ENCODE measurements at places on chromosomes 7 and 10.

DNA sequence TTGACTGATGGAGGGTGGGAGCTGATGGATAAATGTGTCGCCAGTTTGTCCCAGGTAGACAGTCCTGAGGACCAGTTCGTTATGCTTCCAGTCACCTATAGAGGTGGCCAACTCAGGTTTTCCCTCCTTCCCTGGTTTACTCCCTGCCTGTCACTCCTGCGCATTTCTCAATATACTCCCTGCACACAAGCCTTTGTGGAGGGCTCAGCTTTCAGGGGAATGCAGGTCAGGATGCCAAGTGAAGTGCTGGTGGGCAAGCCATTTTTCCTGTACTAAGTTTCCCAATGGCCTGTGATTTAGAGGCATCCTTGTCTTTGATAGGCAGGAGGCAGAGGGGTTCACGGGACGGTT is 473.5 kb upstream of the ZMIZ1 start:
- no peak for DNase-seq

DNA sequence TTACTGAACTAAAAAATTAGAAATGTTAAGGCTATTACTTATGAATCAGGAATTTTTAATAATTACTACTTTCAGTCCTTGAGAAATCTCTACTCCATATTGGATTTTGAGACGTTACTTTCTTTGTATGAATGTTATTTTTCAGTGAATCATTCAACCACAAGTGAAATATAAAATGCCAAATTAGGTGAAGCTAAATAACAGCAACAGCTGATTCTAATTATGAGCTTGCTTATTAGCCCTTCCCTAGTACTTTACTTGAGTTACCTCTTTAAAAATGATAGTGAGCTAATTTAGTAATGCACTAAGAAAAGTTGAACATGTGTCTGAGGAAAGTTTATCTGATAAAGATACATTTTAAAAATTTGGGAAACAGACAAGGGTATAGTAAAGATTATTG is 51.4 kb downstream of the PCGF5 start:
- no peak for DNase-seq

DNA sequence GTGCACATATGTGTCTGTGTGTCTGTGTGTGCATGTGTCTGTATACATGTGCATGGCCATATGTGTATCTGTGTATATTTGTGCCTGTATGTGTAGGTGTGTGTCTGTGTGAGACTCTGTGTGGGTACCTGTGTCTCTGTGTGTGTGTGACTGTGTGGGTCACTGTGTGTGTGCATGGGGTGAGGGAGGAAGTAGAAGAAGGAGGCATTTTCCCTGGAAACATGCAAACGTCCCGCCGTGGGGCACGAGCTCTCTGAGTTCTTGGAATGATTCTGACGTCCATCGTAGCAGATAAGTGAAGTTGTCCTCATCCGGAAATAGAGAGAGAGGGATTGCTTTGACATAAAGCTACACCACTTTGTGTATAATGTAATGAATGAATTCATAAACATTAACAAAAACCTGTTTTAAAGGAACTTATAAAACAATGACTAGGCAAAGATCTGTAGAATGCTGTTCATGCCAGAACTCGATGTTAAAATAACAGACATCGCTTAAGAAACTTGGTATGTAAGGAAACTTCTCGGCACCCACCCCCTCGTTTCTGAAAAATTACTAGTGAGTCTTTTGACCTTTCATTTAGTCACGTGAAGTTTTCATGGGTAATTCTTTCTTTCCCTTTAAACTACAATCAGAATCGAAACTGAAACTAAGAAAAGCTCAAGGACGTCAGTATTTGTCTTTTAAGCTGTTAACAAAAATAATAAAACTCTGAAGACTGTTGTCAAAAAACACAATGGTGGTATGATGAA is 43.6 kb upstream of the KLF6 start:
- no peak for DNase-seq

DNA sequence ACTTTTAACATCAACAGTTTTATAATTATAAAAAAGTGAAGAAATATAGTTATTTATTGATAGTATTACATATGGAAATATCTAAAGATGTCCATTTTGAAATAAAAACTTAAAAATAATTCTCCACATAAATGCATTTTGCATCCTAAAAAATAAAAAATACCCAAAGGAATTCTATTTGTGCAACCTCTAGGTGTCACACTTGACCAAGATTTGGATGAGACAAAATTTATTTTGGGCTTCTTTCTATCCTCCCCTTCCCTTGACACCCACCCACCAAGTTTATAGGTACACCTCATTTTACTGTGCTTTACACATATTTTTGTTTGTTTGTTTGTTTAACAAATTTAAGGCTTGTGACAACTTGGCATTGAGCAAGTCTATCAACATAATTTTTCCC is 3.3 kb upstream of the THSD7A start:
- no peak for DNase-seq

GRCh38 chr7:24323961-24324480 is 40.0 kb downstream of the NPY start:
- no peak for DNase-seq

DNA sequence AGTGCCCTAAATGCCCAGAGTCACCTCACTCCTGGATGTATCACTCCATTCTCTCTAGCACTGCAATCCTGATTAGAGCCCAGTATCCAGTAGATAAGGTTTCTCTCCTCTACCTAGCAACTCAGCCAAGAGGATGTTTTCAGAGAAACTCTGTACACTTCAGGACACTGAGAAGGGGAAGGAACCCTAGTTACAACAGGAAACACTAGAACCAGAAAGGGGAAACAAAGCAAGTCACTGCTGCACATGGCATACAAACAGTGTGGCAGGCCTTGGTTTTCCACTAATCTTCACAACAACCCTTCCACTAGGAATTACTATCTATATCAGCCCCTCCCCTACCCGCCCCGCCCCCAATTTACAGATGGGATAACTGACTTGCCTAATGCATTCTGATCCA is 1.6 kb downstream of the FAM204A start:
- DNase-seq: no peak

DNA sequence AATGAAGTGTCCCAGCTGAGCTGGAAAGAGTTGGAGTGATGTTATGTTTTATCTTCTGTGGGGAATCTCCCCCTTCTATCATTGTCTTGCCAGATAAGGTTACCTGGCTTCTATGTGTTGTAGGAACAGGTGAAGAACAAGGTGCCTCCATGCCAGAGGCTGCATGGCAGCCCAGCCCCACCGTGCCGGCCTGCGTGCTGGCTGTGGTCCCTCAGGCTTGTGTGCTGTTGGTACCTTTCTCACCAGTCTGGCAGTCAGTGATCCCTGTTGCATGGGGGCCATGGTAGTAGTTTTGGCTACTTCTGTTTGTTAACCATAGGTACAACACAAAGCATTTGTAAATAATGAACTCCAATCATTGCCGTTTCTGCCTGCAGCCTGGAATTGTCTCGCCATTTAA is 37.9 kb downstream of the CCM2 start:
- DNase-seq: no peak

DNA sequence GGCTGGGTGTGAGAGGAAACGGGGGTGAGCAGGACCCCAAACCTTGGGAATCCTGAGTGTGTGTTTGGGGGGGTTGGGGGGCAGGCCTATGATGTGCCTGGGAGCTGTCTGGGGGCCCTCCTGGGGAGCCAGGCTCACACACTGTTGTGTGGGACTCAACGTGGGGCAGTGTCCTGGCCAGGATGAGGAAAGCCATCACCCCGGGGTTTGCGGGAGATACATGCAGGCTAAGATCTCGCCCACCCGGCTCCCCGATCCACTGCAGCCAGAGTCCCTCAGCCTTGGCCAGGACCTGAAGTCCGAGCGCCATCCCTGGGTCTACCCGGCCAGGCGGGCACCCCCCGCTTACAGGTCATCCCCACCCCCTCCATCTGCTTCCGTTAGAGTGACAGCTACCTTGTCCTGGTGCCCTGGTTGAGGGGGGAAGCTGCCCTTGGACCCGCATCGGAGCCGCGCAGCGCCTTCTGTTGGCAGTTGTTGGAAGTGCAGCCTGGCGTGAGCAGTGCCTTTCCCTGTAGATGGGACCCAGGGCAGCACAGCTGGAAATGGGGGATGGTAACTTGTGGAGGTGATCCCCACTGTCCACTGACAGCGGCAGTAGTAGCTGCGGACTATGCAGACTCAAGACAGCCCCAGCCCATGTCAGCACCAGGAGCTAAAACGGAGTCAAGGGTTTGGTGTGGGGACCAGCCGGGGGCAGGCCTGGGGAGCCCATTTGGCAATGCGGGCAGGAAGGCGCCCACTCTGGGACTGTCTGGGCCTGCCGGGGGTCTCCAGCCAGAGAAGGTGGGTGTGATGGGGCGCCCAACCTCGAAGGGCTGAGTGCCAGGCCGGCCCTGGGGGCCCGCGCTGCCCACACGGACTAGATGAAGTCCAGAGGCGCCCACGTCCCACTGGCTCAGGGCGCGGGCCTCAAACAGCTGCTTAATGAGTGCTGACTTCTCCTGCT is 885.6 kb upstream of the ZNF722 start:
- no peak for DNase-seq

DNA sequence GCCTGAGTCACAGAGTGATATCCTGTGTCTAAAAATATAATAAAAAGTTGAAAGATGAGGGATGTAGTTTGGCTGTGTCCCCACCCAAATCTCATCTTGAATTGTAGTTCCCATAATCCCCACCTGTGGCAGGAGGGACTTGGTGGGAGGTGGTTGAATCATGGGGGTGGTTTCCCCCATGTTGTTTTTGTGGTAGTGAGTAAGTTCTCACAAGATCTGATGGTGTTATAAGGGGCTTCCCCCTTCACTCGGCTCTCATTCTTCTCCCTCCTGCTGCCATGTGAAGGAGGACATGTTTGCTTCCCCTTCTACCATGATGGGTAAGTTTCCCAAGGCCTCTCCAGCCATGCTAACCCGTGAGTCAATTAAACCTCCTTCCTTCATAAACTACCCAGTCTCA is 25.1 kb upstream of the UBE3C start:
- no peak for DNase-seq

DNA sequence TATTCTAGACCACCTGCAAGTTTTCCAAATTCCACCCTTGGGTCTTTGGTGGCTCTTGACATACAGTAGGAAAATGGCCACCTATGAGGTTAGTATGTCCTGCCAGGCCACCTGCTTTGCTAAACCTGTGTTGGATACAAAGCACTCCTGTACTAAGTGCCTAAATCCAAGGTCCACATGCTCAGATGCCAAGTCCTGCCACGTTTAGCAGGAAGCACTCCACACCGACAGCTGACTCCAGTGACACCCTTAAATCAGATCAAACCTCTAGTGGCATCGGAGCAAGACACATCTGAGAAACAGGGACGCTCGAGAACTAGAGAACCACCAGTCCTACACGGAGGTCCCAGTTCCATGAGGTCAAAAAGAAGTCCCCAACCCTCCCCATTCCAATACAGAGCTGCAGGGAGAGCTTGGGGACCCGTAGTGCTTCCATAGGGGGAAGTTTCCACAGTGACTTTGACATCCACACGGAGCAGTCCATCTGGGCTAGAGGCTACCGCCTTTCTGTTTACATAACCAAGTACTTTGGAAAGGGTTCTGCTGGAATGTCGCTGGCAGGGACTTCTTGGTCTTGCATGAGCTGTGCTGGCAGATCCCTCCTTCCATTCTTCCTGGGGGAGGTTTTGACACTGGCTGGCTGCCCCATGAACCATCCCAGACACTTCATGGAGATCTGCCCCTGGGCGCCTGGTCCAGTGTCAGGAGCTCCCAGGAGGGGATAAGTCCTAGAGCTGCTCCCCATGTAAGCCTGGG is 290.6 kb downstream of the PRPF18 start:
- DNase-seq: no peak

- no peak for DNase-seq
Measured at GRCh38 chr7:28272461-28272877, 91.9 kb upstream of the JAZF1 start.

DNA sequence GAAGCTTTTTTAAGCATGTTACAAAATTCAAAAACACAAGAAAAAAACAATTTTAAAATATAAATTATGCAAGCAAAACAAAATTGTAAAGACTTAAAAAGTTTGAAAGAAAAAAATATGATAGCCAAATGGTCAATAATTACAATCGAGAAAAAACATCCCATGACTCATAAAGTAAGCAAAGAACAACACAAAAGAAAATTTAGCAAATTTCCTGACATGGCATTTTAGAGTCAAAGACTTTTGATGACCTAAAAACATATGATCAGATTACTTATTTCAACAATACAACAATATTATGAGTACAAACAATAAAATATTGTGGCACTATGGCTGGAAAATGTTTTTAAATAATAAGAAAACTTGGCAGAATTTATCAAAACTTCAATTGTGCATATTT is 312.1 kb upstream of the MEOX2 start:
- no peak for DNase-seq

- DNase-seq: no peak
Measured at GRCh38 chr7:142263598-142264380, 5.9 kb upstream of the PRSS58 start.

- DNase-seq: no peak
Measured at GRCh38 chr7:110841840-110842545, 248.9 kb upstream of the LRRN3 start.

GRCh38 chr10:73647875-73648651 is 6.8 kb upstream of the MYOZ1 start:
- DNase-seq: no peak

- DNase-seq: no peak
Measured at GRCh38 chr7:12670000-12670729, 17.3 kb upstream of the ARL4A start.

DNA sequence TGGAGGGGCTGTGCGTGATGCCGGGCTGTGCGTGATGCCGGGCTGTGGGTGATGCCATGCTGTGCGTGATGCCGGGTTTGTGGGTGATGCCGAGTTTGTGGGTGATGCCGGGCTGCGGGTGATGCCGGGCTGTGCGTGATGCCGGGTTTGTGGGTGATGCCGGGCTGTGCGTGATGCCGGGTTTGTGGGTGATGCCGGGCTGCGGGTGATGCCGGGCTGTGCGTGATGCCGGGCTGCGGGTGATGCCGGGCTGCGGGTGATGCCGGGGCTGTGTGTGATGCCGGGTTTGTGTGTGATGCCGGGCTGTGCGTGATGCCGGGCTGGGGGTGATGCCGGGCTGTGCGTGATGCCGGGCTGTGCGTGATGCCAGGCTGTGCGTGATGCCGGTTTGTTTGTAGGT is 128.9 kb downstream of the FAM53B start:
- DNase-seq: no peak

GRCh38 chr10:36475746-36476145 is 649.7 kb upstream of the ANKRD30A start:
- no peak for DNase-seq

DNA sequence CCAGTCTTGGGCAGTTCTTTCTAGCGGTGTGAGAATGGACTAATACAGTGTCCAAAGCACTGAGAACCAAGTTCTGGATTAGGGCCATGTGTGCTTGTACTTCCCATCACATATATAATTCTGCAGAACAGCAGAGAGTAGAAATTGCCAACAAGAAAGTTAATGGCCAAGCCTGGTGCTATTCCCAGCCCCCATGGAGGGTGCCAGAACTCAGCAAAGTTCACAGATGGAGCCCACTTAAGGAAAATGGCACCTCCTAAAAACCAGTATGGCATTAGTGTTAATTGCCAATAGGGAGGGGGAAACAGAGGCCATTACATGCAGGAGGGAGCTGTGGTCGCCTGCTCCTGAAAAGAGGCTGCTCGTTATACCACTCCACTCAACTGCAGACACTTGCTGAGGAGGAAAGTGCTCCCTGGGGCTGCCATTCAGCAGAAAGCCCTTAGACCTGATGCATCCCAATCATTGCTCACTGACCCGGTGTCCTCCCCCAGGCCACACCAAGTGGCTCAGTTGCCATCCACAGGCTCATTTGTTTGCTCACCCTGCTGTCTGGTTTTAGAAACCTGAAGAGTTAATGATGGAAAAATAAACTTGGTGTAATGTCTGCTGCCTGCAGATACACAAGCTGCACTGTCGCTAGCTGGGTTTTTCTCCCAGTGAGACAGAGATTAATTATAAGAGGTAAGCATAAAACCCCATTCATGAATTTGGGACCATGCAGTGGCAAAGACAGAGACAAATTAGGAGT is 280.6 kb downstream of the GFRA1 start:
- DNase-seq: no peak
